ENCODE measurements at places on chromosomes 5 and 9. TPM values are rescaled to one million over a fixed set of nuclear protein-coding genes. Genes with fewer than 3 reads are reported as not detected.
A peak's percentile ranks its signal among the peaks of the same experiment; 100 is the strongest.

PCDHGC5 gene
- 3.5 TPM for total RNA-seq

PTPRD gene
- total RNA-seq, result 6.5 TPM

GRCh38 chr9:97524424-97524823, 23.0 kb downstream of the TMOD1 start:
- peaks cover 32% of the 10 kb centered on the region for H3K4me1 ChIP-seq
- no peaks in the 10 kb centered on the region for H3K27me3 ChIP-seq
- H3K36me3 ChIP-seq, result no peaks in the 10 kb centered on the region
- H3K4me3 ChIP-seq, result no peak overlapping the region
- no peak for DNase-seq

DNA sequence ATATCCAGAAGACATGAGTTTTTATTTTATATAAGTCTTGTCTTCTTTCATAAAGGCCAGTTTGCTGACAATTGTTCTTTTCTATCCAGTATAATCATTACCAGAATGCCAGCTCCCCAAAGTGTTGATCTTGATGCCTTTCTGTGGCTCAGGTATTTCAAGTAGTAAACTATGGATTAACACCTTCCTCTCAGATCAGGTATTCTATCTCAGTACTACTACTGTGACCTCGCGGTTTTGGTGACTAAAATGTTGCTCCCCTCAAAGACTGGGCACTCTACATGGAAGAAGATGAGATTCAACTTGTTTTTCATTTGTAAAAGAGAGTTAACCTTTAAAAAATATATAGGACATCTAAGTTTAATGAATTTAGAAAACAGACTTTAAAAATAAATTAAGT, 58.1 kb downstream of the GNG10 start:
- DNase-seq, result no peak
- no peaks in the 10 kb centered on the region for H3K27me3 ChIP-seq
- H3K4me3 ChIP-seq, result no peak overlapping the region
- no peak overlapping the region for H3K27ac ChIP-seq
- no peaks in the 10 kb centered on the region for H3K4me1 ChIP-seq
- H3K36me3 ChIP-seq, result no peaks in the 10 kb centered on the region

- H3K4me3 ChIP-seq, result no peak overlapping the region
- no peaks in the 10 kb centered on the region for H3K27me3 ChIP-seq
- no peak overlapping the region for H3K27ac ChIP-seq
- H3K36me3 ChIP-seq, result no peaks in the 10 kb centered on the region
- no peaks in the 10 kb centered on the region for H3K4me1 ChIP-seq
Observed at GRCh38 chr9:38651400-38652042, 31.1 kb upstream of the ANKRD18A start.

GRCh38 chr5:141223112-141223783, at the start of gene PCDHB14:
Gene PCDHB14, plus strand, starts transcription at chr5:141223343. Its CDS starts 163 bp downstream, at chr5:141223506.
- H3K27me3 ChIP-seq, result no peaks in the 10 kb centered on the region
- no peak within 1 kb of the TSS for H3K4me3 ChIP-seq
- H3K36me3 ChIP-seq, result no peaks in the 10 kb centered on the region
- H3K4me1 ChIP-seq, result no peaks in the 10 kb centered on the region
- DNase-seq, result peak; percentile 6
- H3K27ac ChIP-seq, result no peak within 1 kb of the TSS

- H3K4me1 ChIP-seq, result no peaks in the 10 kb centered on the region
- no peak overlapping the region for H3K4me3 ChIP-seq
- H3K27ac ChIP-seq, result no peak overlapping the region
- no peaks in the 10 kb centered on the region for H3K27me3 ChIP-seq
- no peaks in the 10 kb centered on the region for H3K36me3 ChIP-seq
- no peak for DNase-seq
Observed at GRCh38 chr9:131869348-131869747, 129.5 kb upstream of the RAPGEF1 start.

OR13D1 gene
- not detected for total RNA-seq

THBS4 gene
- 0.52 TPM for total RNA-seq
